Cortex of kidney (tissue), 1 donor: ENCODE measurements at places on chromosomes 6 and 20.

- no peak for DNase-seq
Measured at GRCh38 chr6:98769546-98769945, 64.8 kb upstream of the POU3F2 start.

DNA sequence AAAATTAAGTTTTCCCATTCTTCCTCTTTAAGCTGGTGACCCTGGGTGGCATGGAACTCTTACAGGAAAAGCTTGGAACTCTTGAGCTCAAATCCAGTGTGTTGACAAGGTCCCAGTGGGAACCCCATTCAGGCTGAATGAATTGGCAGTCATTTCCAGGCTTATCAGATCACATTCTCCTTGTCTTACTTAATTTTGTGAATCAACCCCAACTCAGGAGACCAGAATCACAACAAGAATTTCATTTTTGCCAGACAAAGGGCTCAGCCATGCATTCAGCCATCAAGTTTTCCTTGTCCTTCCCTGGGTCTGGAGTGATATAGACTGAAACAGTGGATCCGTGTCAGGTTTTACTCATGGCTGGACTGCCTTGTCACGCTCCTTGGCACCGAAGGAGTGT, 92.1 kb upstream of the EEF1E1 start:
- DNase-seq = no peak

DNA sequence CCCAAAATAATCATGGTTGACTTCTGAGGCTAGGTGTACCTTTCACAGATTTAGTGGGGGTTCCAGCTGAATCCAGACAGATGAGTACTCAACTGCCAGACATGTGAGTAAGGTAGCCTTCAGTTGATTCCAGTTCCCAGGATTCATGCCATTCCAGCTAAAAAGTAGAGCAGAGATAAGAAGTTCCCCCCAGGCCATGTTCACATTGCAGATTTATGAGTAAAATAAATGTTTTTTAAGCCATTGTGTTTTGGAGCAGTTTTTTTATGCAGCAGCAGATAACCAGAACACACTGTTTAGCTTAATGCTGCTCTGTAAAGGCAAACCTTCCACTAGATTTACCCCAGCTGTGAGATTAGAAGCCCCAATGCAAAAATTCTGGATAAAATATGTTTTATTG, 245.0 kb downstream of the RFPL4B start:
- DNase-seq = no peak

GRCh38 chr20:42531508-42531961, 658.2 kb downstream of the PTPRT start:
- no peak for DNase-seq

DNA sequence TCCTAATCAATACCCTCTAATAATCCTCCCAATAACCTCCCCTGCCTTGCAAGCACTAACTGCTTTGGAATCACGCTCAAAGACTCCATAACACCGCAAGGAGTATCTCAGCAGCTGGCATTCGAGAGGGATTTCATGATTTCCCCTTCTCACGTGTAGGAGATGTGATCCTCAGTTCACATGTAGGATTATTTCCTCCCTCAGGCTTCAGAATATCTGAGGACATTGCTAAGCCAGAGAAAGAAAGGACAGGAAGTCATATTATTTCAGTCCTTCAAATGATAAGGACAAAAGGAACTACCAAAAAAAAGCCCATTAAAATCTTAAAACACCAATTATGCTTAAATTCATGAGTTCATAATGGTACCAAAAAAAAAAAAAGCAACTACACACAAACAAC, 122.9 kb downstream of the NFATC2 start:
- DNase-seq = no peak

- no peak for DNase-seq
Measured at GRCh38 chr6:136526937-136527336, 23.3 kb downstream of the MAP7 start.

DNA sequence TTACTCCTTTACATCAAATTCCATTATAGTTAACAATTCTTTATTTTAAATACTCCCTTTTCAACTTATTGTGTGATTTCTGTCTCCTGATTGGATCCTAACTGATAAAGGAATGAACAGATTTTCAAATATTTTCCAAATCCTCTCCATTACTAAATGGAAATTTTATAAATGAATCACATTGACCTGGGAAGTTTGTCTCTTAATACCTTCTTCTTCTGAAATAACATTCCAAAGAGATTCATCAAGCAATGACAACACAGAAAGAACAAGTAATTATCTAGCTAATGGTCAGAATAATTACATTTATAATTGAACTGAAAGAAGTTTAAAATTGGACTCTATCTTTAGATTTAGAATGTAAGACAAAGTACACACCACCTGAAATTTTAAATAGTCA, 515.4 kb upstream of the PTCHD4 start:
- no peak for DNase-seq

GRCh38 chr6:7697820-7698623, 27.9 kb upstream of the BMP6 start:
- DNase-seq = no peak

GRCh38 chr6:20929283-20929682, 395.0 kb downstream of the CDKAL1 start:
- no peak for DNase-seq

DNA sequence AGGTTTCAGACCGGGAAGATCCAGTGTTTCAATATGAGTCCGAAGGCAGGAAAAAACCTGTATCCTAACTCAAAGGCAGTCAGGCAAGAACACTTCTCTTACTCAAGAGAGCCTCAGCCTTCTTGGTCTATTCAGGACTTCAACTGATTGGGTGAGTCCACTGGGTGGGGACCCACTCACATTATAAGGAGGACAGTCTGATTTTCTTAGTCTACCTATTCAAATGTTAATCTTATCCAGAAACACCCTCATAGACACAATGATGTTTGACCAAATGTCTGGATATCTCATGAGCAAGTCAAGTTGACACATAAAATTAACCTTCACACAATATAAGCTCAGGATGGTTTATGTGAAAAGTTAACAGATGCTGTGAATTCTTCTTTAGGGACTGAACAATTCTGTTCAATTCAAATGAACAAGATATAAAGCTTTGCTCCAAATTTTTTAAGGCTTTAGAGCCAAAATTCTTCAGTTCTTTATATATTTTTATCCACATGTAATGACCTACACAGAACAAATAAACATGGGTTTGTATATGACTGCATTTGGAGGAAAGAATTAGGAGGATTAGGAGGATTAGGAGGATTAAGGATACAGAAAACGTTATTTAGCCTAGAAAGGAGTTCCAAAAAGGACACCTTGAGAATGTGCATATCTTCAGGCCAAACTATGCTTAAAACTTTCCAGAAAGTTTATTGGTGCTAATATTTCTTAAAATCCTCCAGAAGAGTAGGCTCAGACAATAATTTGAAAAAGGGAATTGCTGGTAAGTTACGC, 35.3 kb upstream of the LAMA2 start:
- DNase-seq = no peak

DNA sequence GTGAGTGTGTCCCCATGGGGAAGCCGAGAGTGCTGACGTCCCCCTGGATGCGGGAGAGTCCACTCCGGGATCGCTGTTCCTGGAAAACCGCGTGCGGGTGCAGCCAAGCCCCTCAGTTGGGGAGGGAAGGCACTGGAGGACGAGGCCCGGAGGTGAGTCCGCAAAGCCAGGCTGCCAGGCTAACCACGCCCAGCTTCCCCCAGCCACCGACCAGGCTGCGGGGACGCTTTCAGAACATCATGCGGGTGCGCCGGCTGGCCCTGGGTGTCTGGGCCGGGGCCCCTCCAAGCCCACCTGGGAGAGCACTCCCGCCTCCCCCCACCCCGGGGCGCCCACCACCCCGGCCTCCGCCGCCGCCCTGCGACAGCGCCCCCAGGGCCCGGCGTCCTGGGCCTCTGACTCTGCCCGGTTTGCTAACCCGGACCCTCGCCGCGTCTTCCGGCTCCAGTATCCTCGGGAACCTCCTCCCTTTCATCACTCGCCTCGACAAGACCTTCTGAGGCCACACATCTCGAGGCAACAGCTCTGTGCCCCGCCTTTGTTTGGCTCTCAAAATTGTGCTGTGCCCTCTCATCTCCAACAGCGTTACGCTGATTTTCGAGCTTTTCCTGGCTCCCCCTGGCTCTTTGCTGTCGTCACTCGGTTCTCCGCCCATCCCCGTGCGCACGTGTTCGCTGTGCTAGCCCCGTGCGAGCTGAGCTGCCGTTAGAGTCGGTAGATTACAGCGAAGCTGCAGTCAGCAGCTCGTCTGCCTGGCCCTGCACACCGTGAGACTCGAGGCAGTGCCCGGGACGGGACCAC, 47.1 kb upstream of the ENTPD6 start:
- no peak for DNase-seq

- no peak for DNase-seq
Measured at GRCh38 chr6:2385471-2385983, 140.1 kb upstream of the GMDS start.

DNA sequence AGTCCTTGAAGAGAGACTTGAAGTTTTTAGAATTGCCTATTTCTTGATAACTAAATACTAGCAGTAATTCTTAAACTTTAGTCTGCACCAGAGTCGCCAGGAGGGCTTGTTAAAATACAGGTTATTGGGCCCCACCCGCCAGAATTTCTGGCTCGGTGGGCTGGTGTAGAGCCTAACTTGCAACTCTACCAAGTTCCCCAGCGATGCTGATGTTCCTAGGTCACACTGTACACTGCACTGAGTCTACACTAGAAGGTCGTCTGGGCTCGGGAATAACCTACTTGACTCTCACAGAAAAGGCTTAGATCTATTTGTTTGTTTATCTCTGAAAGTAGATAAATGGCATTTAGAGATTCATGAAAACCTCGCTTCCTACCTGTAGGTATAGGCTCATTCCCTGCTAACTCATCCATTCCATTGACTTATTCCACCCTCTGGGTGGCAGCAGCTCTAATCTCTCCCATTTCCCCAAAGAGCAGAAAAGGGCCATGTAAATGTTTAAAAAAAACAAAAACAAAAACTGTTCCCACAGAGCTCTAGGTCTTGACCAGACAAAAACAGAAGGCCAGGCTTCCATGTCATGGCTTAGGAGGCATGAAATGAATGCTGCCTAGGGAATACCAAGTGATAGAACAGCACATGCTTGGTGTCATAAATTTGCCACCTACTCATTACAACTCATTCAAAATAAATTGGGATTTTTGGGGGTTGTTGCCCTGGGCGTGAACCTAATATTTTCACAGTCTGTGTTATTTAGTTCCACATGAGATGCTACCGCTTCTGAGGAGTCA, 292.1 kb downstream of the ADGB start:
- DNase-seq = no peak

GRCh38 chr6:68729377-68729903, 94.4 kb downstream of the ADGRB3 start:
- DNase-seq = no peak

DNA sequence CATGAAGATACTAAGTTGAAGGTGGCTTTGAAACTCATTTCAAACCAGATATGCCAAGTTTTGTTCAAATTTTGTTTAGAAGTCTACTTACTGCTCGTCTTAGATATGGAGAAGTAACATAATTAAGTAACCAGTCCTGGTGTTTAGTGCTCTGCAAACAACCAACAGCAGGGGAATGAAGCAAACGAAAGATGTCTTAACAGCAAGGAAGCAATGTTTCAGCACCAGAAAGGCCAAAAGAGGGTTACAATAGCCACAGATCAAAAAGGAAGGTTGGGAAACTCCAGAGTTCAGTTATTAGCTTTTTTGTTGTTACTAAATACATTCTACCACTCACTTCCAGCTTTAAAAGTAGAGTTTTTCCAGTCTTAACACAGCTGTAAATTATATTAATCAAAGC, 45.1 kb downstream of the LHFPL5 start:
- DNase-seq = no peak

- DNase-seq = no peak
Measured at GRCh38 chr6:85726206-85726605, 83.5 kb upstream of the SYNCRIP start.

DNA sequence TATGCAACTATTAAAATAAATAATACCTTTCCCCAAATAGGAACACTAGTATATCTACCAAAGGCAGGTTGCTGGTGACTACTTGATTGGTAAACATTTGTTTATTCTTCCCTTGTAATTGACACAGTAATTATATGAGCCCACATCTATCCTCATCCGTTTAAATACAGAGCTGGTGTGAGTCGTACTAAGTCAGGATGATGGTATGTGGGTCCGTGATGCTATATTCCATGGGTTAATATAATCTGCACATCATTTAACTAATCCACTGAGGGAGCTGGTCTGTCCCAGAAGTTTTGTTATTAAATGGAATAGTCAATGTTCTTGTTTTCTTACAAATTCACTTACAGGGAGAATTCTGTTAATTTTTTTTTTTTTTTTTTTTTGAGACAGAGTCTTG, 164.0 kb upstream of the AGPAT4 start:
- DNase-seq = no peak

DNA sequence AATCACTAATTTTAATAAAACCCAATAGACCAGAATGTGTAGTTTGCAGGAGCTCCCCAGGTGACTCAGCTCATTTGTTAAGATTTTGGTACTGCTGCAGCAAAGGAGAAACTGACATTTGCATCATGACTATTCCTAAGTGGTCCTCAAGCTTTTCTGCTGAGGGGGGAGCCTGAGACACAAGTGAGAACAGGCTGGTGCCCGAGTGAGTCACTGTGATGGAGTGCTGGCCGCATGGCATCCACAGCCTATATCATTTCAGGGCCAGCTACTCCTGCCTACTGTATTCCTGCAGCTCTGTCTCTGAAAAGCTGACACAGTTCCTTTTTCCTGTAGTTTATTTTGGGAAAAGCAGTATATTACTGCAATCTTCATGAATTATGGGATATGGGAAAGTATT, 113.7 kb upstream of the ENPP5 start:
- no peak for DNase-seq

GRCh38 chr6:131357501-131357900, 215.5 kb upstream of the ARG1 start:
- no peak for DNase-seq

- DNase-seq = no peak
Measured at GRCh38 chr6:25463441-25463840, 184.3 kb downstream of the CARMIL1 start.

DNA sequence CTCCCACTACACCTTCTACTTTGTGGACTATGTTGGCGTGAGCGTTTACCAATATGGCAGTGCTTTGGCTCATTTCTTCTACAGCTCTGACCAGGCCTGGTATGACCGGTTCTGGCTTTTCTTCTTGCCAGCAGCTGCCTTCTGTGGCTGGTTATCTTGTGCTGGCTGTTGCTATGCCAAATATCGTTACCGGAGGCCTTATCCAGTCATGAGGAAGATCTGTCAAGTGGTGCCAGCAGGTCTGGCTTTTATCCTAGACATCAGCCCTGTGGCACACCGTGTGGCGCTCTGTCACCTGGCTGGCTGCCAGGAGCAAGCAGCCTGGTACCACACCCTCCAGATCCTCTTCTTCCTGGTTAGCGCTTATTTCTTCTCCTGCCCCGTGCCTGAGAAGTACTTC, 16.5 kb upstream of the EFHC1 start:
- DNase-seq = no peak

DNA sequence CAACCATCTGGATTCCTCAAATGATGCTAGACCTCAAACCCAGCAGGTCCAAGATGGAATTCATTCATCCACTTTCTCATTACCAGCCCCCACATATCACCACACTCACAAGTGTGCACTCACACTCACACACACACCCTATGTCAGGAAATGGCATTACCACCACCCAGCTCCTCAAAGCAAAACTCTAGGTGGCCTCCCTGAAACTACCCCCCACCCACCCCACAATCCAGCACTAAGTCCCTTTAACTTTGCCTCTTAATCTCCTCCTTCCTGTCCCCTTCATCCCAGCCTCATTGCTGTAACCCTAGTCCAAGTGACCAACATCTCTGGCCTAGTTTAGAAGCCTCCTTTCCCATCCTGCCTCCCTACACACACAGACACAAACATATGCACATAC, 109.4 kb downstream of the TNFAIP3 start:
- no peak for DNase-seq

- no peak for DNase-seq
Measured at GRCh38 chr6:166567107-166567506, 19.4 kb downstream of the RAMACL start.
